Activated naive CD4-positive, alpha-beta T cell treated with anti-CD3 and anti-CD28 coated beads for 36 hours (primary cell): ENCODE measurements at places on chromosomes 12 and 14. TPM values are rescaled to one million over a fixed set of nuclear protein-coding genes. Genes with fewer than 3 reads are reported as not detected.
A peak's percentile ranks its signal among the peaks of the same experiment; 100 is the strongest.

TMEM132C gene
- not detected for total RNA-seq

- H3K4me3 ChIP-seq: peak overlapping the region; percentile 7
- H3K36me3 ChIP-seq: no peaks in the 10 kb centered on the region
- no peaks in the 10 kb centered on the region for H3K27me3 ChIP-seq
- DNase-seq: peak; percentile 97
- H3K27ac ChIP-seq: peak overlapping the region; percentile 50
- H3K4me1 ChIP-seq: peaks cover 15% of the 10 kb centered on the region
Measured at GRCh38 chr12:110826592-110827200, 20.1 kb upstream of the CCDC63 start.

- H3K27ac ChIP-seq: no peak overlapping the region
- H3K4me3 ChIP-seq: no peak overlapping the region
- peaks cover 5% of the 10 kb centered on the region for H3K36me3 ChIP-seq
- DNase-seq: no peak
- H3K4me1 ChIP-seq: no peaks in the 10 kb centered on the region
Measured at GRCh38 chr12:52063082-52063924, 6.5 kb upstream of the ATG101 start.

DNA sequence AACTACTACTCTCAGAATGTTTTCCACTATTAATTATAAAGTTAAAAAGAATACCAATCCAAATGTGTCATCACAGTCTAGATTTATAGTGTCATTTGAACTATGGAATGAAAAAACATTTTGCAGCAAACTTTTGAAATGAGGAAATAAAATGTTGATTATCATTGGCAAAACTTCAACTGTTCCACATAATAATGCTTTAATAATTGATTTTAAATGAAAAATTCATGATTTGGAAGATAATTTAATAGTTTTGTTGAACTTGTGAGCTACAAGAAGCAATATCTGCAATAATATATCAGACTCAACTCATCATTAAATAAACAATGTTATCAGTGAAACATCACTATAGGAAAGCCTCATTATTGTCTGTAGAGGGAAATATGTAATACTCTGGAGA, 48.2 kb upstream of the DCN start:
- no peak for DNase-seq
- H3K27ac ChIP-seq: no peak overlapping the region
- no peak overlapping the region for H3K4me3 ChIP-seq
- H3K27me3 ChIP-seq: peaks cover 9% of the 10 kb centered on the region

- no peaks in the 10 kb centered on the region for H3K36me3 ChIP-seq
- no peaks in the 10 kb centered on the region for H3K27me3 ChIP-seq
- no peak for DNase-seq
- H3K4me3 ChIP-seq: no peak overlapping the region
Measured at GRCh38 chr12:78290606-78291345, 460.1 kb downstream of the NAV3 start.

- no peaks in the 10 kb centered on the region for H3K36me3 ChIP-seq
- no peaks in the 10 kb centered on the region for H3K4me1 ChIP-seq
- no peak for DNase-seq
- H3K27me3 ChIP-seq: peaks cover 4% of the 10 kb centered on the region
- no peak overlapping the region for H3K4me3 ChIP-seq
- no peak overlapping the region for H3K27ac ChIP-seq
Measured at GRCh38 chr12:101238800-101239329, 28.8 kb upstream of the SLC5A8 start.

- DNase-seq: no peak
- H3K36me3 ChIP-seq: no peaks in the 10 kb centered on the region
- no peak overlapping the region for H3K27ac ChIP-seq
- H3K4me1 ChIP-seq: peaks cover 15% of the 10 kb centered on the region
Measured at GRCh38 chr12:81797100-81797499, 38.0 kb upstream of the PPFIA2 start.

LHX5 gene
- total RNA-seq: not detected

DNA sequence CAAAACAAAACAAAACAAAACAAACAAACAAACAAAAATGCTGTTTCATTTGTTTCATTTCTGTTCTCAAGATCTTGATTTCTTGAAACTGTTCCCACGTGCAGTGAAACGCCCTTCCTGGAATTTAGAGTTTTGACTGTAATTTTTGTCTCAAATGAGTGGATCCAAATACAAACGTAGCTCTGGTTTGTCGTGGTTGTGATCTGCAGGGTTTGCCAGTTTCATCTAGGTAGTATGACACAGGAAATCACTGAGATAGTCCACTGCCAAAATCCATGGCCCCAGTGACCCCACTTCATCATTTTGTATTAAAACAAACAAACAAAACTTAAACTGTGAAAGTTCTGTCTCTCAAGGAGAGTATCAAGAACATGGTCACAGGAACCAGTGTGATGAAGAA, 838.6 kb downstream of the BCL11B start:
- peaks cover 22% of the 10 kb centered on the region for H3K4me1 ChIP-seq
- no peaks in the 10 kb centered on the region for H3K27me3 ChIP-seq
- H3K4me3 ChIP-seq: peak overlapping the region; percentile 3

PTPRB gene
- total RNA-seq: not detected

DNA sequence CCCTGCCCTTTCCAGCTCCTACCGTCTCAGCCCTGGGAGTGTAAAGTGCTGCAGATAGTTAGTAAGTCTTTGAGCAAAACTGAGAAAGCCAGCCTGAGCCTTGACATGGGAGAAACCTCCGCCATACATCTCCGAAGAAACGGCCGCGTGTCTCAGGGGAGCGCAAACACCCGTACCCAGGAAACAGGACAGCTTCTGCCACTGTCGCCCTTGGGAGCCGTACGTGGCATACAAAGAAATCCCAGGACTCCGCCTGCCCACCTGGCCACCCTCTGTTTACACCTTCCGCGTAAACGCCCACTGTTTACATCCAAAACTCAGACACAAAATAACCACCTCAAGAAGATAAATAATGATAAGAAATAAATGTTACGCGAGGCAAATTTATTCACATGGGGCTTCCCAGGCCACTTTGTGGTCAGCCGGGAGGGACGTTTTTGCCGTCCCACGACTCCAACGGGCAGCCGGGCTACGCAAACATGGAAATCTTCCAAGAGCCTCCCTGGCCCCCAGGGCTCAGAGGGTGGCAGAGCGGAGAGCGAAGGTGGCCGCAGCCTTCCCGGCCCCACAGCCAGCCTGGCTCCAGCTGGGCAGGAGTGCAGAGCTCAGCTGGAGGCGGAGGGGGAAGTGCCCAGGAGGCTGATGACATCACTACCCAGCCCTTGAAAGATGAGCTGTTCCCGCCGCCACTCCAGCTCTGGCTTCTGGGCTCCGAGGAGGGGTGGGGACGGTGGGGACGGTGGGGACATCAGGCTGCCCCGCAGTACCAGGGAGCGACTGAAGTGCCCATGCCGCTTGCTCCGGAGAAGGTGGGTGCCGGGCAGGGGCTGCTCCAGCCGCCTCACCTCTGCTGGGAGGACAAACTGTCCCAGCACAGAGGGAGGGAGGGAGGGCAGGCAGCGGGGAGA, at the start of gene BDKRB2:
Gene BDKRB2 (plus strand): TSS at position 689 of the 908 bp plus-strand sequence. CDS start 32,269 bp downstream, outside the sequence.
- no peaks in the 10 kb centered on the region for H3K36me3 ChIP-seq
- peaks cover 17% of the 10 kb centered on the region for H3K27me3 ChIP-seq
- peak; percentile 49 for DNase-seq
- H3K4me3 ChIP-seq: peak within 1 kb of the TSS; percentile 39
- peaks cover 10% of the 10 kb centered on the region for H3K4me1 ChIP-seq

DNA sequence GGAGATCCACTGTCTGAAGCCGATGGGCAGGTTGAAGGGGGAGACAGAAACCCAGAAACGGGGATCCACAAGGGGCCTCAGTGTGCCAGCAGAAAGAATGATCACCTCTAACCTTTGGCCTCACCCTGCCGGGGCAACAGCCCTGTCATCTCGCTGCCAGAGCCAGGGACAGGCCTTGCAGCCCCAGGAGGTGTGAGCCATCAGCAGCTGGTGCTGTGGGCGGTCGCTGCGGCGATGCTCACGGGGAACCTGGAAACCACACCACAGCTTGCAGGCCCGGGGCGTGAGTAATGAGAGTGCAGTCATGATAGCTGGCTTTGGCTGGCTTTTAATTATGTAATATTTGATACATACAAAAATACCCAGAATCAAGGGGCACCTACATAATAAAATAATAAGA, 4.7 kb upstream of the TTC7B start:
- no peak overlapping the region for H3K27ac ChIP-seq
- no peak overlapping the region for H3K4me3 ChIP-seq
- H3K36me3 ChIP-seq: no peaks in the 10 kb centered on the region
- no peaks in the 10 kb centered on the region for H3K27me3 ChIP-seq
- H3K4me1 ChIP-seq: peaks cover 9% of the 10 kb centered on the region
- peak; percentile 84 for DNase-seq

GRCh38 chr12:42946871-42947381, 357.4 kb upstream of the PRICKLE1 start:
- peaks cover 2% of the 10 kb centered on the region for H3K27me3 ChIP-seq
- no peak overlapping the region for H3K4me3 ChIP-seq
- no peak overlapping the region for H3K27ac ChIP-seq
- DNase-seq: no peak

NTN4 gene
- total RNA-seq: not detected

NANOG gene
- total RNA-seq: not detected

DNA sequence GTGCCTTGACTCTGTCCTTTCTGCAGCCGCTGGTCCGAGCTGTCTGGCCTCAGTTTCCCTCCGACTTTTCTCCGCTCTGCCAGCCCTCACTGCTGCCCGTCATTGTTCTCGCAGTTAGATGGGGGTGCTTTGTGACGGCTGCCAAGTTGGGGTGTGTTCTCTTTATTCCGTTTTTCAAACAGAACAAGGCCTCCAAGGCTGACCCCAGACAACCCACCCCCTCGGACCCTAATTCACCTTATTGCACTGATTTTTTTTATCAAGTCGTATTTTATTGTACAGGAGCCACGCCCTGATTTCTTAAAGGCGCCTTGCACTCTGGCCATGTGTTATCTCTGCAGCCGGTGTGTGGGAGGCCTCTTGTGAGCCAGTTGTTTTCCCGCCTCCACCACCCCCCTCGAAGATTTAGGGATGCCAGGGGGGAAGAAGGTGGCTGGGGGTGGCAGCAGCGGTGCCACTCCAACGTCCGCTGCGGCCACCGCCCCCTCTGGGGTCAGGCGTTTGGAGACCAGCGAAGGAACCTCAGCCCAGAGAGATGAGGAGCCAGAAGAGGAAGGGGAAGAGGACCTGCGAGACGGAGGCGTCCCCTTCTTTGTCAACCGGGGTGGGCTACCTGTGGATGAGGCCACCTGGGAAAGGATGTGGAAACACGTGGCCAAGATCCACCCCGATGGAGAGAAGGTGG, 1.3 kb downstream of the VASH1 start:
- peak overlapping the region; percentile 65 for H3K4me3 ChIP-seq
- no peak overlapping the region for H3K27ac ChIP-seq
- no peaks in the 10 kb centered on the region for H3K36me3 ChIP-seq
- peaks cover 5% of the 10 kb centered on the region for H3K4me1 ChIP-seq
- DNase-seq: no peak

GRCh38 chr12:90945070-90945649, 9.8 kb downstream of the CCER1 start:
- no peaks in the 10 kb centered on the region for H3K4me1 ChIP-seq
- DNase-seq: no peak
- H3K36me3 ChIP-seq: no peaks in the 10 kb centered on the region
- no peak overlapping the region for H3K4me3 ChIP-seq
- H3K27me3 ChIP-seq: no peaks in the 10 kb centered on the region

DNA sequence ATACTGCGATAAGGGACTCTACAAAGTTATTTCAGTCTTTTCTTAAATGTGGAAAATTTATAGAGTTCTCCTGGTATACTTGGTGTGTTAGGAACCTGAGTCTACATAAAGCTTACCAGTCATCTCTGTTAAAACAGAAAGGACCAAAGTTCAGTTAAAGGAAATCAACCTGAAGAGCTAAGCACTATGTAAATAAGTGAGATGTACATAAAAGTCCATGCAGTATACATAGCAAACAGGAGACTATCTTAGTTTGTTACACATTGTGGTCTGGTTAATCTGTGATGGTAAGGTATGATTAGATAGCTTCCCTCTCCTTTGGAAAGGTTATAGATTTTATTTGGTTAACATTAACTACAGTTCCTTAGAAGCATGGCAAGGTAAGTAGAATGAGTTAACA, 75.9 kb downstream of the ATP2B1 start:
- peaks cover 37% of the 10 kb centered on the region for H3K36me3 ChIP-seq
- H3K27me3 ChIP-seq: no peaks in the 10 kb centered on the region
- H3K4me1 ChIP-seq: peaks cover 13% of the 10 kb centered on the region
- no peak overlapping the region for H3K4me3 ChIP-seq
- H3K27ac ChIP-seq: no peak overlapping the region

DNA sequence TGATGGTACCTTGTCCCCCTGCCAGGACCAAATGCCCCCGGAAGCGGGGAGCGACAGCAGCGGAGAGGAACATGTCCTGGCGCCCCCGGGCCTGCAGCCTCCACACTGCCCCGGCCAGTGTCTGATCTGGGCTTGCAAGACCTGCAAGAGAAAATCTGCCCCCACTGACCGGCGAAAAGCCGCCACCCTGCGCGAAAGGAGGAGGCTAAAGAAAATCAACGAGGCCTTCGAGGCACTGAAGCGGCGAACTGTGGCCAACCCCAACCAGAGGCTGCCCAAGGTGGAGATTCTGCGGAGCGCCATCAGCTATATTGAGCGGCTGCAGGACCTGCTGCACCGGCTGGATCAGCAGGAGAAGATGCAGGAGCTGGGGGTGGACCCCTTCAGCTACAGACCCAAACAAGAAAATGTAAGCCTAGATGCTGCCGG, 410 bp downstream of the MYF6 start:
- H3K4me3 ChIP-seq: no peak overlapping the region
- peaks cover 2% of the 10 kb centered on the region for H3K36me3 ChIP-seq
- no peak for DNase-seq
- peaks cover 45% of the 10 kb centered on the region for H3K27me3 ChIP-seq
- no peaks in the 10 kb centered on the region for H3K4me1 ChIP-seq

MEG3 gene
- total RNA-seq: not detected

OVCH1 gene
- not detected for total RNA-seq

CRIP1 gene
- 77.1 TPM for total RNA-seq

GRCh38 chr14:82850576-82850975, 1316.9 kb upstream of the SEL1L start:
- DNase-seq: no peak
- H3K36me3 ChIP-seq: no peaks in the 10 kb centered on the region
- H3K4me1 ChIP-seq: no peaks in the 10 kb centered on the region

DLK1 gene
- total RNA-seq: not detected

DNA sequence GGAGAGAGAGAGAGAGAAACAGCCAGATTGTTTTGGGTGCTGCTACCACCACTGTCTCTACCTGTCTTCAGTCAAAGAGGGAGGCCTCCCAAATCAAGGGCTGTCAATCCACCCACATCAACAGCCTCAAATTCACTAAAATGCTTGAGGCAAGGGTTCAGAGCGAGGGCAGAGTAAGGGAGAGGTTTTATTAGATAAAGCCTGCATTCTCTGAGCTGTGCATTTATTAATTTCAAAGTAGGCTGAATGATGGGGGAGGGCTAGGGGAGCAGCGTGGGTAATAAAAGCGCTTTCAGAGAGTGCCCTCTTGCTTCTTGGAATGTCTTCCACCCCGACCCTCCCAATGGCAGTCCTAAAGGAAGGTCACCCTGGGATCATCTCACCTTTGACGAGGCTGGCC, 636.5 kb upstream of the TBX3 start:
- no peaks in the 10 kb centered on the region for H3K4me1 ChIP-seq
- no peaks in the 10 kb centered on the region for H3K36me3 ChIP-seq
- H3K27me3 ChIP-seq: no peaks in the 10 kb centered on the region
- no peak for DNase-seq
- no peak overlapping the region for H3K4me3 ChIP-seq
- H3K27ac ChIP-seq: no peak overlapping the region
